HS-27A (cell line): ENCODE measurements at places on chromosomes 4 and X.

- no peak for DNase-seq
Observed at GRCh38 chrX:1582686-1583437, 8.5 kb upstream of the AKAP17A start.

GRCh38 chr4:11106190-11106589 lies 322.5 kb downstream of the HS3ST1 start:
- DNase-seq: no peak

DNA sequence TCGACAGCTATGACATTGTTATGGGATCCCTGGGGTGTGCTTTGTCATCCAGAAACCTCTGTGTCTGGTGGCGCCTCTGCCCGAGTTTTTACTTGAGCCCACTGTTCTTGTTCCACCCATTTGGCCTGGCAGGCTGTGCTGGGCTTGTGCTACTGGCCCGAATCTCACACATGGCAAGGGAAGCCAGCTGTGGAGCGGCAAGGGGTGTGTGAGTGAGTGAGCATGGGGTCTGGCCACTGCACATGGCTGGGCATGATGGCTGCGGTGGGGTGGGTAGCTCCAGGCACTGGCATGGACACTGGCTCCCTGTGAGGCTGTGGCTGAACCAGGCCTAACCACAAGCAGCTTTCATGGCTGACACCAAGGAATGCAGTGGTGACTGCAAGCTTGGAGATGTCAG lies 89.2 kb downstream of the DACH2 start:
- DNase-seq: no peak

GRCh38 chr4:110170861-110171260 lies 27.6 kb downstream of the ELOVL6 start:
- DNase-seq: no peak
